HuH-7 (cell line): ENCODE measurements at places on chromosomes 13 and 19.

DNA sequence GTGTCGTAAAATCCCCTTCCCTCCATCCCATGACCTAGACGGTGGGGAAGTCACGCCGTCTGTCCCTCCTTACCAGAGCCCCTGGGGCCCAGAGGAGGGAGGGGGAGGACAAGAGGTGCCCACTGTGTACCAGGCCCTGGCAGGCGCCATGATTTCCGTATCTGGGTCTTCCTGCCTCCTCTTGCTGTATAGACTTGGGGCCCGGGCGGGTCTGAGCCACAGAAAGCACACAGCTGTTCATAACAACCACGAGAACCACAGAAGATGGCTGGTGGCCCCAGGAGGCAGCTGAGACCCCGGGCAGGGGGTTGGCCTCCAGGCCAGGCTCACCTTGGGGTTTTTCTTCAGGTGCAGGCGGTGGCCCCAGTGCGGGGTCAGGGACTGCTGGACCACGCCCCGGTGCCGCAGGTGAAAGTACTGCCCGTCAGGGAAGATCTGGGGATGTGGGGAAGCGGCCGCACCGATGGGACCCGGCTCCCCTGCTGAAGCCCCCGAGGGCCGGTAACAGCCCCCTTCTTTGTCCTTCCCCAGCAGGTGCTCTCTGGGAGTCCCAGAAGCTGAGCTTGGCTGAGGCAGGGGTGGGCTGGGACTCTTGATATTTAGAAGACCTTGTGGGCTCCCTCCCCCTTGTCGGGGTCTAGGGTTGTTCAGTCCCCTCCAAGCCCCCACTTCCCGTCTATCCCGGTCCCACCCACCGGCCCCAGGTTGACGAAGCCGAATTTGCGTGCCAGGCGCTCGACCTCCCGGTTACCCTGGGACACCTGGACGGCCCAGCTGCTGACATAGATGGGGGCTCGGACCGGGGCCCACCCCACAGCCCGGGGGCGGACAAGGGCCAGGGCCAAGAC lies 463 bp downstream of the PCSK4 start:
- DNase-seq, result no peak

DNA sequence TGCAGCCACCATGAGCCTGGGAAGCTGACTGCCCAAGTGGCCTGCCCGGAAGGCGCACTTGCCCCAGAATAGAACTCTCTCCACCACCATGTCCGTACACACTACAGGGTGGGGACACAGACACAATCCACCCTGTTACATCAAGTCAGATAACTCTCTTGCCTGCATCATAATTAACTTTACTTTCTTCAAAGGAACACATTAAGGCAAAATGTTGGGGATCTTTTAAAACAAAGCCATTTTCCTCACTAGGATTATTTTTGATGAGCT lies 23.3 kb upstream of the VSTM2B start:
- DNase-seq, result no peak

DNA sequence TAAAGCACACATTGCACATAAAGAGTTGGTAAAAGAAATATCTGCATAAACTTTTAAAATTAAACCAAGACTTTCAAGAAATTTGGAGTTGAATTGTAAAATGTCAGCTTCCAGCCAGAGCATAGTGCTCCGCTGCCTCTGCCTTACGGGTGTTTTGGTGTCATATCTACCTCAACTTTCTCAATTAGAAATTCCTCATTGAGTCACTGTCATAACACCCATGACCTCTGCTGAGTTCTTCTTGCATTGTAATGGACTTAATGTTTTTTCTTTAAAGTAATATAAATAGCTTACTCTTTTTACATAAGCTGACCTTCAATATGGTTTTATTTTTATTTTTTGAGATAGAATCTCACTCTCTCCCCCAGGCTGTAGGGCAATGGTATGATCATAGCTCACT lies 551.0 kb upstream of the NBEA start:
- no peak for DNase-seq

DNA sequence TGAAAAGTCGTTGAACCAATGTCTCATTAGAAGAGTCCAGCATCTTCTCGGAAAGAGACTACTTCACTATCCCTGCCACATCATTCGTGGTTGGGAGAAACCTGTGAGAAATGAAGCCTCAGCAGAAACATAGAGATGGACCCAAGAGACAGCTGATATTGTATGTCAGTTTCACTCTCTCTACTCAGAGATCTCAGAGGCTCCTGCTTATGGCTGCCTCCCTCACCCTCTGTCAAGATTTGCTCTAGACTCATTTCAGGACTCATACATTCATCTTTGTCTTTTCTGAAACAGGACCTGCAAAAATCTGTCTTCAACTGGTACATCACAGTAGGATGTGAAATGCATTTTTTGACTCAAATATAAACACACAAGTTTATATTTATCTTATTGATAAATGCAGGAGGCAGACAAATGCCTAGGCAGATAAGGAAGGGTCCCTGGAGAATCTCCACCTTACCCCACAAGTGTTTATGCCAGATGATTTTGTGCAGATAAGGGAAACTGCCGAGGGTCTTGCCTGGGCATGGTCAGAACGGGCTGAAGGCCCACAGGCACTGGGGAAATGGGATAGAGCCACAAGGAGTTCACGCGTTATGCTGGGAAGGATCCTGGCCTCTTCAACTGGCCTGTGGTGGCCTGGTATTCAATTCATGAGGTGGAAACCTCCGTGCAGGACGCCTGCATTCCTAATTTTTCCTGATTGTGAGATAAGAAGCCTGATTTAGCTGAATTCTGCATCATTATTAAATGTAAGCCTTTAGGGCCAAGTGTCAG lies 1834.0 kb upstream of the PCDH20 start:
- DNase-seq, result no peak

DNA sequence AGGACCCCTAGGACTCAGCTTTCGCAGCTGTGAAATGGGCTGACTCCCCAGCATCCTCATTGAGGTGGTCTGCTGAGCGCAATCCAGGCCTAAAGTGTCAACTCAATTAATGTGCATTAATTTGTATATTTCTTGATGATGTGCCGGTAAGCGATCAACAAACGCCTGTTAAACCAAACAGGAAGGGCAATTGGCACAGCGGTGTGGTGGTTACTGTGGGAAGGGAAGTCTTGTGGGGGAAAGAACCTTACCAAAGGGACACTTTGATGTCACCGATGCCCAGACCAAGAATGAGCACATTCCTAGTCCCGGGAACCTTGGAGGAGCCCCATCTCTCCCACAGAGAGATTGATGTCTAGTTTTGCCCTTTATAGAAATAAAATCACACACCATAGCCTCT lies 1.6 kb downstream of the JAK3 start:
- DNase-seq, result no peak

DNA sequence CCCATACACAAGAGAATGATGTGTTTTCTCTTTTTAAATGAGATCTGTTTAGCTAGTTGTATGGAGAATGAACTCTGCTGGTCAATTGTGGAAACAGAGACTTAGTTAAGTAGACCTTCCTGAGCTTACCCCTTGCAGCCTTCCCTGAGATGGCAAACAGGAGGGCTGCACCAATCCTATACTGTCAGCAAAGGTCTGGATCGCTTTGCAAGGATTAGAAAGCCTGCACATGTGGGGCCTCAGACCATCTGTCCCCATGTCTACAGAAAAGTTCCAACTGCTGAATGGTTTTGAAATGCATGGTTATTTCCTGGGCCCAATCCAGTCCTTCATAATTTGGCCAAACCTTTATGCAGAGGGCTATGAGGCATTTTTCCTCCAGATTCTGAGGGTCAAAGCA lies 183.9 kb upstream of the SLC10A2 start:
- no peak for DNase-seq

DNA sequence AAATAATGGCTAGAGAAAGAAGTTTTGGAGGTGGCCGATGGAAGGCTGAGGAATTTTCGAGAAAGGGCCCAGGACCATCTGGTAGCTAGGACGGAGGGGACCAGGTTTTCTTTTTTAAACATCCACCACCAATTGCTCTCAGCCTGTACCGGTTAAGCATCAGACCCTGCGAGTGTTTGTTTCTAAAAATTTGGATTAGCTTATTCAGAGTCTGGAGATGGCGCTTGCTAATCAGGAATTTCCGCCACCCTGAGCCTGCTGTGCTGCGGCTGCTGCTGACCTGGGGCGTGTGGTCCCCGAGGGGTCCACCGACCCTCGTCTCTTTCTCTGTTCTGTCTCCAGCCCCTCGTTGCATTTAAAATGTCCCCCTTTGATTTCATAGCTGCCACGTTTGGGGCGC lies 2.0 kb downstream of the UHRF1 start:
- DNase-seq, result no peak

DNA sequence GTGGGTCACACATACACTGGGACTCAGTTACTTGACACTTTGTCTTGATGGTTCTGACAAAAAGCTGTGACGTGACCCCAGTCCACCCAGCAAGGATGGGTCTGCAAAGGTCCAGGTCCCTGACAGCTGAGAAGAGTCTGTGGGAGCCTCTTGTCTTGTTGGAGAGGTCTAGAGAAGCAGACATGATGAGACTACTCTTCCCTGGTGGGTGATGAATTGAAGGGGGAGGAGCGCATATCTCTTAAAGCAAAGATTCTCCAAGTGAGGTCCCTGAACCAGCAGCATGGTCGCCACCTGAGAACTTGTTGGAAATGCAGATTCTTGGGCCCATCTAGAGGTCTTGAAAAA lies 78.5 kb upstream of the MEDAG start:
- no peak for DNase-seq

DNA sequence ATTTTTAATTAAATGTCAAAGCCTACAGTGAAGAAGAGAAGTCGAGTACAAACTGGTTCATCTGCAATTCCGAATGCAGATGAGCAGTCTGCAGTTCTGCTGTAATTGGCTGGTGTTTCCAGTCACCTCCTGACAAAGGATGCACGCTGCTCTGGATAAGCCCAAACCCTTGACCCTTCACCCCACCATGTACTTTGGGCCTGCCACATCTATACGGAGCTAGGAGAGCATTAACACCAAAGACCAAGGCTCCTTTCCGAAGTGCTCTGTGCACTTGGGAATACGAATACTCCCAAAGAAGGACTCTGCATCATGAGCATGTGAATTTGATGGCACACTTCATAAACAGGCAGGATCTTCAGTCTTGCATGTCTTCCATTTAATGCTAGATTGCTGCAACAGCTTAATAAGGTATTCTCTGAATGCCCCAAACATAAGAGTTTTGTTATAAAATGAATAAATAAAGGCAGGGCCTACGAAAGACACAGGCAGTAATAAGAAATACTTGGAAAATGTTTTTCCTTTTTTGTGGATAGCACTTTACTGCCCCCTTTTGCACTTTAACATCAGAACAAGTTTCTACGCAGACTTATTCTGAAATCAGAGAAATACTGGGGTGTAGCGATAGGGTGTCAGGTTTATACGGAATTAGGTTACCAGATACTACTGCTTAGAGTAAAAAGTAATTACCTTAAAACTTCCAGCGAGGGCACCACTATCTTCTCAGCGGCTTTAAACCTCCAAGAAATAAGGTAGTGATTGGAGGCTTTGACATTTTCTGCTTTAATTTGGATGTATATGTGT lies 15.0 kb downstream of the EFNB2 start:
- no peak for DNase-seq

DNA sequence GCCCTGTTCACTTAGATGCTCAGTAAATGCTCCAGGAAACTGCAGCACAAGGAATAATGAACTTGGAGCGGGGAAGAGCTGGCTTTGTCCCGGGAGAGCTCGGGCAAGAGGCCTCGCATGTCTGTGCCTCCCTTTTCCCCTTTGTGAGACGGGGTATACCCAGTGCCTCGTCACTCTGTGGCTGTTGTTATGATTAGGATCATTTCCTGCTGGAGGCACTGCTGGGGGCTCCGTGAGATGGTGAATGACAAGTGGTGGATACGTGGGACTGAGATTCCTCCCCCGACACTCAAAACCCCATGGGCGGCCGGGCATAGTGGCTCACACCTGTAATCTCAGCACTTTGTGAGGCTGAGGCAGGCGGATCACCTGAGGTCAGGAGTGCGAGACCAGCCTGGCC lies 1.1 kb upstream of the PLVAP start:
- DNase-seq, result no peak

DNA sequence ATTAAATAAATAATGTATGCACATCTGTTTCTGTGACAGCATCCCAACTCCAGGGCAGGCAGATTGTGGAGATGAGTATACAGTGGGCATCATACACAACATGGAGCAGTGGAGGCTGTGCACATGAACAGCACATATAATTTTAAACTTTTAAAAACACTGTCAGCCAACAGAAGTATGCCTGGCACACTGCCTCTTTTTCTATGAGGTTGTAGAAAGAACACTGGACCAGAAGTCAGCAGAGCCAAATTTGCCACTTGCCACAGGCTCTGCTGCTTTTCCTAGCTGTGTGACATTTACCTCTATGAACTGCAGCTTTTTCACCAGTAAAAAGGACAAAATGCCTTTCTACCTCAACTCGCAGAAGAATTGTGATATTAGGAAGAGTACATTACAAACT lies 118.7 kb downstream of the FRY start:
- no peak for DNase-seq

- DNase-seq, result peak; percentile 80
Measured at GRCh38 chr19:14479975-14480699, 5.0 kb upstream of the PTGER1 start.

- no peak for DNase-seq
Measured at GRCh38 chr13:44425041-44425814, 51.6 kb downstream of the SERP2 start.

GRCh38 chr13:102688306-102688973 lies 6.4 kb downstream of the METTL21C start:
- no peak for DNase-seq

GRCh38 chr13:74865656-74866055 lies 616.3 kb downstream of the TBC1D4 start:
- DNase-seq, result no peak

DNA sequence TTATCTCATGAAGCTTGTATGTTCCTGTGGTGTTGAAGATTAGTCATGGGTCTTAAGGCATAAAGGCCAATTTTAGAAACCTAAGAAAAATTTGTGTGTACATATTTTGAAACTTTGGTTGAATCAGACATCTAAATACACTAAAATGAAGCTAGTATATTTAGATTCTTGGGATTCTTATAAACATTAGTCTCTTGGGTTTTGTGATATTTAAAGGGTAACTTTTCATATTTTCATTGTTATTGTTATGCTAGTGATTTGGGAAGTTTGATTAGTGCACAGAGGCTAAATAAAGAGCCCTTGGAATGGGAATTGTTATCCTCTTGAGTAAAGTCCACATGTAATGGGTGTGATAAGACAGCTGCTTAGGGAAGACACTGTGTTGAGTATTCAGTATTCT lies 24.5 kb downstream of the UBA2 start:
- DNase-seq, result no peak

DNA sequence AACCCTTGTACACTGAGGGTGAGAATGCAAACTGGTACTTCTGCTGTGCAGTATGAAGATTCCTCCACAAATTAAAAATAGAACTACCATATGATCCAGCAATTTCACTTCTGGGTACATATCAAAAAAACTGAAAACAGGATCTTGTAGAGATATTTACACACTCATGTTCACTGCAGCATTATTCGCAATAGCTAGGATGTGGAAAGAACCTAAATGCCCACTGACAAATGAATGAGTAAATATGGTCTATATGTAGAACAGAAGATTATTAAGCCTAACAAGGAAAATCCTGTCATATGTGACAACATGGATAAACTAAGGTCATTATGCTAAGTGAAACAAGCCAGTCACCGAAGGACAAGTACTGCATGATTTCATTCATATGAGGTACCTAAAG lies 304.7 kb downstream of the ENOX1 start:
- no peak for DNase-seq

GRCh38 chr13:29454931-29455481 lies 140.5 kb downstream of the SLC7A1 start:
- peak; percentile 34 for DNase-seq
